ENCODE measurements at places on chromosomes 1 and 21. TPM values are rescaled to one million over a fixed set of nuclear protein-coding genes. Genes with fewer than 3 reads are reported as not detected.

DNA sequence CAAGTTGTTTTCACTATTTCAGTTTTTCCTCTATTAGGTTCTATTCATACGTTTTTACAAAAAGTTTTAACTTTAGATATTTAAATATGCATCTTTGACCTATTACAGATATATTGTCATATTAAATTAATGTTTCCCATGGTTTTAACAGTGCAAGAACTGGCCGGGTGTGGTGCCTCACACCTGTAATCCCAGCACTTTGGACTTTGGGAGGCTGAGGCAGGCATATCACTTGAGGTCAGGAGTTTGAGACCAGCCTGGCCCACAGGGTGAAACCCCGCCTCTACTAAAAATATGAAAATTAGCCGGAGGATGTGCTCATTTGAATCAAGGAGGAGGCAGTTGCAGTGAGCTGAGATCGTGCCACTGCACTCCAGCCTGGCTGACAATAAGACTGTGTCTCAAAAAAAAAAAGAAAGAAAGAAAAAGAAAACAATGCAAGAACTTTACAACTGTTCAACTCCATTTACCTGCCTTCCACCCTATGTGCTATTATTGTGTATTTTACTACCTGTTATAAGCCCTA lies 19.8 kb upstream of the TINAGL1 start:
- H3K36me3 ChIP-seq = no peaks in the 10 kb centered on the region
- H3K27me3 ChIP-seq = no peaks in the 10 kb centered on the region
- no peak for DNase-seq

- no peaks in the 10 kb centered on the region for H3K27me3 ChIP-seq
- H3K4me1 ChIP-seq = peaks cover 25% of the 10 kb centered on the region
- H3K36me3 ChIP-seq = no peaks in the 10 kb centered on the region
- DNase-seq = no peak
Observed at GRCh38 chr1:44784094-44785028, 3.6 kb downstream of the BEST4 start.

- H3K36me3 ChIP-seq = no peaks in the 10 kb centered on the region
- no peaks in the 10 kb centered on the region for H3K27me3 ChIP-seq
- H3K4me1 ChIP-seq = peaks cover 36% of the 10 kb centered on the region
- no peak overlapping the region for H3K4me3 ChIP-seq
Observed at GRCh38 chr21:45305836-45306235, 18.1 kb upstream of the POFUT2 start.

DNA sequence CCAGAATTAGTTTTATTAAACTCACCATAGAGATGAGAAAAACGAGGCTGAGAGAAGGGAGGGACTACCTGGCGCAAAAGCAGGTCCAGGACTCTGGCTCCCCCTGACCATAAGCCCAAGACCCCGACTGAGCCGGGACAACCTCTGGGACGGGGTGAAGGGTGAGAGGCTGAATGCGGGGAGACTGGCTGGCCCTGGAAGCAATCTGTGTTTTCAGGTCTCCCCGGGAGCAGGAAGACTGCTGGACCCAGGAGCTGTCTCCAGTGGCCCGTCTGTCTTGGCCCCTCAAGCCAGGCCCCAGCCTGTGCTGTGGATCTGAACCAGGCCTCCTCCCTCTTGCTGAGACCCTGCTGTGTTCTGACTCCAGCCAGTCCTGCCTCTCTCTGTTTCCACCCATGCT lies 240.8 kb downstream of the TRABD2B start:
- DNase-seq = no peak
- no peaks in the 10 kb centered on the region for H3K4me1 ChIP-seq
- H3K27ac ChIP-seq = no peak overlapping the region
- H3K36me3 ChIP-seq = no peaks in the 10 kb centered on the region
- H3K27me3 ChIP-seq = peaks cover 4% of the 10 kb centered on the region
- H3K4me3 ChIP-seq = no peak overlapping the region

GRCh38 chr1:88466899-88467580 lies 217.0 kb upstream of the PKN2 start:
- H3K4me3 ChIP-seq = no peak overlapping the region
- no peaks in the 10 kb centered on the region for H3K4me1 ChIP-seq
- H3K27me3 ChIP-seq = no peaks in the 10 kb centered on the region
- no peak for DNase-seq
- H3K27ac ChIP-seq = no peak overlapping the region

GRCh38 chr1:202255343-202255742 lies 61.7 kb downstream of the LGR6 start:
- DNase-seq = no peak
- no peak overlapping the region for H3K4me3 ChIP-seq
- H3K27me3 ChIP-seq = no peaks in the 10 kb centered on the region
- no peaks in the 10 kb centered on the region for H3K36me3 ChIP-seq

DNA sequence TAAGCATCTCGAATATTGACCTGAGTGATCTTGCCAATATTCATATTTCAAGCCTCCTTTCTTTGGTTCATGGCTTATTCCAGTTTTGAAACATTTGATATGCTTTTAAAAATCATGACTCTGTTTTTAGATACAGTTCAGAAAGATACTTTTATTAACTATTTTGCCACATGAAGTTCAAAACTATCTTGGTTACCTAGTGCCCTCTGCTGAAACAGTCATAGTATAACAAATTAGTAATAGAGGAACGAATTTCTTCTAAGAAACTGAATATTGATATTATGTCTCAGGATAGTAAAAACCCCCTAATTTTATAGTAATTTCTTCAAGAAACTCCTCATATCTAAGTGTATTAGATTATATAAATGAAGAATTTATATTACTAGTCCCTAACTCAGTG lies 52.6 kb upstream of the RC3H1 start:
- no peaks in the 10 kb centered on the region for H3K27me3 ChIP-seq
- no peak overlapping the region for H3K4me3 ChIP-seq
- H3K4me1 ChIP-seq = no peaks in the 10 kb centered on the region
- DNase-seq = peak; percentile 11
- no peaks in the 10 kb centered on the region for H3K36me3 ChIP-seq

DNA sequence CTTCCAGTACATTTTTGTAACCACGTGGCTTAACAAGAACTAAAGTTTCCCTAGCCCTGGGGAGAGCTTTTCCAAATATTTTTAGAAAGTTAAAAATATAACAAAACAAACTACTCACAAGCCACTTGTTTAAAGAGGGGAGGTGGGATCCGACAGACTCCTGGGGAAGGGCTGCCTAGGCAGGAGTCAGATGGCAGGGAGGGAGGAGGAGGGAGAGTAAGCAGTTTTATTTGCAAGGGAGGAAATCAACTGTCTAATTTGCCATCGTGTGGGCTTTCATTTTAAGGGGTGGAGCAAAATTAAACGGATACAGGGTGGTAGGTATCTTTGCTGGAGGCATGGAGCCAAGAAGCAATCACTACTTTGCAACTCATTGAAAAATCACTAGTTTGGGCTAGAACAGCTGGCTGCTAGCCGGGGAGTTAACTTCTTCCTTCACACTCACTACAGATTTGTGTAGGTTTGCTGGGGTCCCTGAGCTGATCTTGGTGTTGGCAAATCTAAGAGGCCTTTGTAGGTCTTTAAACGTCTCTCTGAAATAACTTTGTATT lies 8.8 kb downstream of the BARHL2 start:
- H3K27me3 ChIP-seq = peaks cover 61% of the 10 kb centered on the region
- H3K4me1 ChIP-seq = no peaks in the 10 kb centered on the region
- no peak overlapping the region for H3K4me3 ChIP-seq
- no peak overlapping the region for H3K27ac ChIP-seq
- no peaks in the 10 kb centered on the region for H3K36me3 ChIP-seq

- H3K27me3 ChIP-seq = no peaks in the 10 kb centered on the region
- no peaks in the 10 kb centered on the region for H3K36me3 ChIP-seq
- H3K27ac ChIP-seq = no peak overlapping the region
- DNase-seq = no peak
- H3K4me3 ChIP-seq = no peak overlapping the region
- no peaks in the 10 kb centered on the region for H3K4me1 ChIP-seq
Observed at GRCh38 chr1:14742181-14742980, 143.9 kb downstream of the KAZN start.

- no peak for DNase-seq
- H3K4me1 ChIP-seq = peaks cover 95% of the 10 kb centered on the region
- H3K36me3 ChIP-seq = peaks cover 12% of the 10 kb centered on the region
- peak overlapping the region; percentile 73 for H3K4me3 ChIP-seq
- H3K27me3 ChIP-seq = no peaks in the 10 kb centered on the region
- H3K27ac ChIP-seq = peak overlapping the region; percentile 97
Observed at GRCh38 chr1:150568594-150568966, 10.8 kb downstream of the MCL1 start.

DNA sequence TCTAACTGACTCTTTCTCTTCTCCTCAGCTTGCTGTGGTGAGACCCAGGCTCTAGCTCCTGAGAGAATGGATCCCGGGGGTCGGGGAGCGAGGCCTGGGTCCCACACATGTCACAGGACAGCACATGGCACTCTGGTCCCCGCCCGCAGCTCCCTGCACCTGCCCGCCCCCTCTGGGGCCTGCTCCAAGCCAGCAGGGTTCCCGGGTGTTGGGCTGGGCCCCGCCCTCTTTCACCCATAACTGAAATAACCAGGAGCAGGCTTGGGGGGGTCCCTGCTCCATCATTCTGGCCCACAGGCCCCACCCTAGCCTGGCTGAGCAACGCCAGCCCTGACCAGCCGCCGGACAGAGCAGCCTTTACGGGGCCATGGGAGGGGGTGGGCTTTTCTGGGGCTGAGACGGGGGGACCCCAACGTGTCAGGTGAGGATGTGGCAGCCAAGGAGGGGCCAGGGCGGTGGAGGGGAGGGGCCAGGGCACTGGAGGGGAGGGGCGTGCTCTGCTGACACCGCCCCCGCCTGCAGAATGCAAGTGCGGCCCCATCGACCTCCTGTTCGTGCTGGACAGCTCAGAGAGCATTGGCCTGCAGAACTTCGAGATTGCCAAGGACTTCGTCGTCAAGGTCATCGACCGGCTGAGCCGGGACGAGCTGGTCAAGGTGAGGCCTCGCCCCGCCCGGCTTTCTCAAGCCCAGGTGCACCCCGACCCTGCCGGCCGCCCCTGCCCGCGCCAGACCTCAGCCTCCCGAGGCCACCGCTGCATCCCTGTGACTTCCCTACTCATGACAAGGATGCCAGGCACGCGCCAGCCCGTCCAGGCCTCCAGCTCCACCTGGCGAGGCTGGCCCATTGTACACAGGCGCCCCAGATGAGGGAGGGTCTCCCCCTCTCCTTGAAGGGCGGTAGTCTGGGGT lies 19.4 kb downstream of the COL6A1 start:
- no peak overlapping the region for H3K4me3 ChIP-seq
- no peaks in the 10 kb centered on the region for H3K36me3 ChIP-seq
- no peak overlapping the region for H3K27ac ChIP-seq
- no peaks in the 10 kb centered on the region for H3K27me3 ChIP-seq

DNA sequence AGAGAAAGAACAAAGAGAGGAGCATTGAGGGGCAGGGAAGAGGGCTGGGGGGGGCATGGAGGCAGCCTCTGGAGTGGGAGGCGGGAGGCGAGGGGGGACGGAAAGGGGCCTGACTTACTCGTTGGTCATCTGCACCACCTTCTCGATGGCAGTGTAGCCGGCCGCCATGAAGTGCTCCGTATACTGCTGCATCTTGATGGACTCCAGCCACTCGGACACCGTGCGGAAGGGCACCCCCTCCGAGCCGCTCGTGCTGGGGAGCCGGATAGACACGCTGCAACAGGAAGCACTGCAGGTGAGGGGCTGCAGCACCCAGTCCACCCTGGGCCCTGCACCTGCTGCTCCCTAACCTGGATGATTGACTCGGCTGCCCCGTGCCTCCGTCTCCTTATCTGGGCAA lies 26.6 kb downstream of the EPHA2 start:
- no peaks in the 10 kb centered on the region for H3K27me3 ChIP-seq
- no peaks in the 10 kb centered on the region for H3K36me3 ChIP-seq
- no peak overlapping the region for H3K27ac ChIP-seq
- DNase-seq = no peak
- H3K4me1 ChIP-seq = no peaks in the 10 kb centered on the region

- H3K27me3 ChIP-seq = peaks cover 4% of the 10 kb centered on the region
- H3K4me1 ChIP-seq = no peaks in the 10 kb centered on the region
- no peaks in the 10 kb centered on the region for H3K36me3 ChIP-seq
- no peak overlapping the region for H3K27ac ChIP-seq
- no peak overlapping the region for H3K4me3 ChIP-seq
- DNase-seq = no peak
Observed at GRCh38 chr1:115158181-115158580, 68.9 kb upstream of the TSPAN2 start.

DNA sequence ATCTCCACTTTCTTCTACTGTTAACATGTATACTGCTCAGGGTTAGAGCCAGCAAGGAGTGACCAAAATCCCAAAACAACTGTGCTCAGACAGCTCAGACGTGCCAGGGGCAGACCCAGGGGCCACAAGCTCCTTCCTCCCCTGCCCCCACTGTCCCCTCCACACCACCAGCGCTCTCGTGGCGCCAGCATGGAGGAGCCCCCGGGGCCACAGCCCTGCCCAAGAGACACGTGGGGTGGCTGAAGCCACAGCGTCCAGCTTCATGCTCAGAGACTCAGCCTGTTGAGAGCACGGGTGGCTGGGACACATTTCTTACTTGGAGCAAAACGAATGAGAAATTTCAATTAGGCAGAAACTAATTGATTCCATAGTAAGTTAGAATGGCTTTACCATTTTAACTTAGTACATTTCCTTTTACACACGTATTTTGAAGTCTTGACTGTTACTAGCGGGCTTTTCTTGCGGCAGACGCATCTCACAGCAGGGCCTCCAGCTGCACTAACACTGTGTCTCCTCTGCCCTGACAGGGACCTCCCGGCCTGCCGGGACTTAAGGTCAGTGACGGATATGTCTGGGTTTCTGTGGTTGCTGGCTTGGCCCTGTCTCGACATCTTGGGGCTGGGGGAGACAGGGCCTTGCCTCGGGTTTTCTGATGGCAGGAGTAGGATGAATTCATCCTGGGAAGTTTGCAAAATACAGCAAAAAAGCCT lies 54.2 kb downstream of the SLC19A1 start:
- H3K36me3 ChIP-seq = no peaks in the 10 kb centered on the region
- H3K27me3 ChIP-seq = no peaks in the 10 kb centered on the region

- no peaks in the 10 kb centered on the region for H3K27me3 ChIP-seq
- H3K4me3 ChIP-seq = no peak overlapping the region
- no peak for DNase-seq
Observed at GRCh38 chr1:61058483-61059245, 23.7 kb upstream of the NFIA start.

DNA sequence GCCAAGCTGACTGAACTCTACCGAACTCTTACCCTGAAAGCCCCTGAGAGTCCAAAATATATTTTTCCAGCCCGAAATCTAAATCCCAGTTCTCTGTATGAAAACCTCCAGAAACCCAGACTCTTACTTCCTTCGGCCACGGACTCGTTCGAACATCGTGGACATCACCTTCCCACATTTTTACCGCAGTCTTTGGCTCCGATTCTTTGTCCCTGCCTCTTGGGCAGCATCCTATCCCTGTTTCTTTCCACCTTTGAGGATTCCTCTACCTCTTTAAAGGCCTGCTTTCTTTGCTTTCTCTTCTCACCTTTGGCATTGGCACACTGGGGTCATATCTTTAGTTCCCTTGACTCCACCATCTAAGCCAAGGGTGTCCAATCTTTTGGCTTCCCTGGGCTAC lies 932 bp upstream of the USP24 start:
- H3K27ac ChIP-seq = peak overlapping the region; percentile 93
- H3K36me3 ChIP-seq = no peaks in the 10 kb centered on the region
- DNase-seq = peak; percentile 21

GRCh38 chr1:32200226-32201010 lies at the start of gene CCDC28B:
Gene CCDC28B, plus strand, starts transcription at chr1:32200595. Its CDS starts 1,341 bp downstream, at chr1:32201936.
- no peaks in the 10 kb centered on the region for H3K36me3 ChIP-seq
- H3K27ac ChIP-seq = peak within 1 kb of the TSS; percentile 99
- no peaks in the 10 kb centered on the region for H3K27me3 ChIP-seq
- peak; percentile 71 for DNase-seq
- peak within 1 kb of the TSS; percentile 96 for H3K4me3 ChIP-seq

GRCh38 chr21:33854604-33855003 lies 61.0 kb downstream of the ATP5PO start:
- H3K36me3 ChIP-seq = no peaks in the 10 kb centered on the region
- no peak overlapping the region for H3K4me3 ChIP-seq
- H3K4me1 ChIP-seq = no peaks in the 10 kb centered on the region
- no peak overlapping the region for H3K27ac ChIP-seq
- no peak for DNase-seq

The C8B gene
- total RNA-seq = not detected

The OR10J1 gene
- not detected for total RNA-seq

The MYOG gene
- not detected for total RNA-seq

The SPOCD1 gene
- not detected for total RNA-seq

The THEMIS2 gene
- total RNA-seq = 71.0 TPM

The TRABD2B gene
- total RNA-seq = not detected

All from naive thymus-derived CD4-positive, alpha-beta T cell (primary cell).